ENCODE measurements at places on chromosomes 16 and 17.
A peak's percentile ranks its signal among the peaks of the same experiment; 100 is the strongest.

DNA sequence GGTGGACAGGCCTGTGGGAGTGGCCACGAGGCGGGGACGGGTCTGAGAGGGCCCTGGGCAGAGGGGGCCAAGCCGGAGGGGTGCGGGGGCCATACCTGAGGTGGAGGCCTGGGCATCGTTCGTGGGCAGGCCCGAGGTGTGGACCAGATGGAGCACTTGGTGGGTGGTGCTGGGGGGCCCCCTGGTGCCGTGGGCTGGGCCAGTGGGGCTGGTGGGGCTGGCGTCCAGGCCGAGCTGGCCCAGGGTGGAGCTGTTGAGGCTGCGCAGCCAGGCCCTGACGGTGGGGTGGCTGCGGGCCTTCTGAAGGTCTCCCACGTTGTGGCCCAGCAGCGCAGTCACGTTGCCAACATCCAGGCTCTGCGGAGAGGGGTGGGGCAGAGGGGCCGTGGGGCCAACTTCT is 9.4 kb downstream of the MSLN start:
- DNase-seq = no peak

DNA sequence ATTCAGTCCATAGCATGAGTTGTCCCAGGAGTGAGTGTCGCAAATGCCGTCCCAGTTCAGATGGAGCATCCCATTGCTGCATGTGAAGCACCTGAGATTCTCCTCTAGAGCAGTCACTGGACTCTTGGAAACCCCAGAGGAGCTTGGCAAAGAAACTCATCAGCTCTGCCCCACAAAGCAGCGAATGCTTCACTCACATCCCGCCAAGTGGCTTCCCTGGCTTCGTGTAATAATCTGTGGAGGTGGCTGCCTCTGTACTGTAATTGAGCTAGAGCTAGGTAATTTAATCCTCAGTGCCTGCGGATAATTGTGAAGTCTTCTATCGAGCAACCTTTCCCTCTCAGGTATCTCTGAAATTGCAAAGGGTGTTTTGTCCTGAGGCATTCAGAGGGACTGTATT is 107.1 kb downstream of the SNX29 start:
- DNase-seq = no peak

DNA sequence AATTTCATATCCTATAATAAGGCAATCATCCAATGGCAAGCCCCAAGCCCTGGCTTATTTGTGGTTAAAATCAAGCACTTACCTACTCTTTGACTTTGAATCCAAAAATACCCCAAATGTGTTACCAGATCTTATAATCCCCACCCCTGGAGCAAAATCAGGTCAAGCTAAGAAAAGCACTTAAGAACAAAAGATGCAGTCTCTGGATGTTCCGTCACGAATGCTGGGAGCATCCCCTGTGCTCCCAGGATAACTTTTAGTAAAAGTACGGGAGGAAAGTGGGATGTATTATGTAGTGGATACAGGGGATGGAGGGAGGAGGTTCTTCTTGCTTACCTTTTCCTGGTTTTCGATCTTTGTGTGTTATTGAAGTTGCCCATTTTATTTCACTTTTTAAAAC is 29.5 kb downstream of the SHISA9 start:
- no peak for DNase-seq

GRCh38 chr17:64343833-64344637 is 46.6 kb downstream of the PECAM1 start:
- peak; percentile 83 for DNase-seq

- no peak for DNase-seq
Observed at GRCh38 chr17:41553987-41554680, 17.7 kb downstream of the KRT9 start.

All from ELR (cell line).